Stimulated activated CD4-positive, alpha-beta T cell treated with anti-CD3 and anti-CD28 coated beads, Interleukin-4, amount 100 ng/mL, for 1 hour (primary cell): ENCODE measurements at places on chromosomes 1 and 21.

- DNase-seq = no peak
Observed at GRCh38 chr1:30645807-30646206, 77.6 kb downstream of the MATN1 start.

GRCh38 chr1:213050745-213051126, 305 bp upstream of the RPS6KC1 start:
- no peak for DNase-seq

- no peak for DNase-seq
Observed at GRCh38 chr1:118388301-118388959, 203.4 kb upstream of the SPAG17 start.

GRCh38 chr21:28018741-28019669, 973.7 kb downstream of the LTN1 start:
- no peak for DNase-seq

DNA sequence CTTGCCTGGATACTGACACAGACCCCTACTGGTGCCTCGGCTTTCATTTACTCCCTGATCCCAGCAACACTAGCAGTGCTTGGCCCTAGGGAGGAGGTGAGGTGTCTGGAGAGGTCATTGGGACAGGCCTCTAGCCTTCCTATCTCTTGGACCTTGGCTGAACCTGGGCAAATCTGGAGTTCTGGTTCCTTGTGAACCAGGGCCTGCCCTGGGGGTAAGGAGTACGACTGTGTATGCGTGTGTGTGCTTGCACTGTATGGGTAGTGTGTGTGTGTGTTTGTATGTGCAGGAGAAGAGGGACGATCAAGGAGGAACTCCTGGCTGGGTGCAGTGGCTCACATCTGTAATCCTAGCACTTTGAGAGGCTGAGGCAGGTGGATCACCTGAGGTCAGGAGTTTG, 252.7 kb upstream of the CSF3R start:
- DNase-seq = no peak

DNA sequence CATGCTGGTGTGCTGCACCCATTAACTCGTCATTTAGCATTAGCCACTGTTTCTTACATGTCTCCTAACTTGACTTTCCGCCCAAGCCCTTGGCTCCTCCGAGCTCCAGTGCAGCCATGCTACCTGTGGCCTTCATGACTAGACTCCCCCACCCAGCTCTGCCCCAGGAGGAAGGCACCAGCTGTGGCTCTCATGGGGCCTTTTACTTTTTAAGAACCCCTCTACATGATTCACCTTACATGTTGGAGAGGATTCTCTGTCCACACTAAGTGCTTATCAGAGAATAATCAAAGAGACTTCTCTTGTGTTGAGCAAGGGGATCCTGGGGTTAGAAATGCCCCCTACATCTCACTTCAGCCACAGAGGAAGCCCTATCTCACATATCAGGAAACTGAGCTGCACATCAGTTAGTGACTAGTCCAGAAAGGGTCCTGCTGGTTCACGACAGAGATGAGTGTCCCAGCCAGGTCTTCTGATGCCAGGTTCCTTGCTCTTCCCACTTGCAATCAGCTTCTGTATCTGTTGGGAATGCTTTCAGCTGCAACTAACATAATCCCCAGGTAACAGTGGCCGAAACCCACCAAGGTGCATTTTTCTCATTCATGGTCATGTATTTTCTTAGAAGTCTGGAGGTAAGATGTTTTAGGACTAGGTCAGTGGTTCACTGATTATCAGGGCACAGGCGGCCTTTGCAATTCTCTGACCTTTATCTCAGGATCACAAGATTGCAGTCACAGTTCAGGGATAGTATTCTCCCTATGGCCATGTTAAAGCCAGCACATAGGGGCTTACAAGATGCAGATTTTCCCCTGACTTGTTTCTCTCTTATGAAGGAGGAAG, 45.9 kb downstream of the KLHDC7A start:
- DNase-seq = no peak

DNA sequence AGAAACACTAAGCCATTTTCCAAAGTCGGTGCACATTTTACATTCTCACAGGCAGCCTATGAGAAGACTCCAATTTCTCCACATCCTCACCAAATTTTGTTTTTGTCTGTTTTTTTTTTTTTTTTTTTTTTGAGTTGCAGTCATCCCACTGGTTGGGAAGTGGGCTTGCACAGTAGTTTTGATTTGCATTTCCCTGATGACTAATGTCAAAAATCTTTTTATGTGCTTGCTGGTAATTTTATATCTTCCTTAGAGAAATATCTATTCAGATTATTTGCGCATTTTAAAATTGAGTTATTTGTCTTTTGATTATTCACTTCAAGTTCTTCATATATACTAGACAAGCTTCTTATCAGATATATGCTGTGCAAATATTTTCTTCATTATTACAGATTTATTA, 141.5 kb downstream of the USH2A start:
- no peak for DNase-seq
